Stimulated activated CD8-positive, alpha-beta memory T cell treated with anti-CD3 and anti-CD28 coated beads, Interleukin-4, amount 100 ng/mL, for 4 hours (primary cell): ENCODE measurements at places on chromosomes 2 and 18.

DNA sequence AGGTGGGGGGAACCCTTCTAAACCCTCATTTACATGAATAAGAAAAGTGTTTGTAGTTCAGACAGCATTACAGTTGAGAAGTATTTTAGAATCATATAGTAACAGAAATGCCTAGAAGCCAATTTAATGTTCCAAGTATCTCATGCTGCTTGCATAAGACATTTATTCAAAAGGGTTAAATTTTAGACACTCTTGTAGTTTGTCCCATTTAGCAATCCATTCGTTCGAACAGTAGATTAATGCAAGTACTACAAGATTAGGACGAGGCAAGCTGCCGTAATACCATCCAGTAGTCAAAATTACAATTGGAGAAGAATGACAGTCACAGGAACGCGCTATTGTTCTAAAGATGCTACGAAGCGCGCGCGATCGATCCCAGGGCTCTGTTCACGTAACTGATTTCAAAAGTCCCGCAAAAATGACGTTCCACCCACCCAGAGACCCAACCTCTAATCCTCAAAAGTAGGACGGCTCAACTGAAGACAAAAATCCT lies 1.2 kb downstream of the TMEM237 start:
- DNase-seq: no peak

DNA sequence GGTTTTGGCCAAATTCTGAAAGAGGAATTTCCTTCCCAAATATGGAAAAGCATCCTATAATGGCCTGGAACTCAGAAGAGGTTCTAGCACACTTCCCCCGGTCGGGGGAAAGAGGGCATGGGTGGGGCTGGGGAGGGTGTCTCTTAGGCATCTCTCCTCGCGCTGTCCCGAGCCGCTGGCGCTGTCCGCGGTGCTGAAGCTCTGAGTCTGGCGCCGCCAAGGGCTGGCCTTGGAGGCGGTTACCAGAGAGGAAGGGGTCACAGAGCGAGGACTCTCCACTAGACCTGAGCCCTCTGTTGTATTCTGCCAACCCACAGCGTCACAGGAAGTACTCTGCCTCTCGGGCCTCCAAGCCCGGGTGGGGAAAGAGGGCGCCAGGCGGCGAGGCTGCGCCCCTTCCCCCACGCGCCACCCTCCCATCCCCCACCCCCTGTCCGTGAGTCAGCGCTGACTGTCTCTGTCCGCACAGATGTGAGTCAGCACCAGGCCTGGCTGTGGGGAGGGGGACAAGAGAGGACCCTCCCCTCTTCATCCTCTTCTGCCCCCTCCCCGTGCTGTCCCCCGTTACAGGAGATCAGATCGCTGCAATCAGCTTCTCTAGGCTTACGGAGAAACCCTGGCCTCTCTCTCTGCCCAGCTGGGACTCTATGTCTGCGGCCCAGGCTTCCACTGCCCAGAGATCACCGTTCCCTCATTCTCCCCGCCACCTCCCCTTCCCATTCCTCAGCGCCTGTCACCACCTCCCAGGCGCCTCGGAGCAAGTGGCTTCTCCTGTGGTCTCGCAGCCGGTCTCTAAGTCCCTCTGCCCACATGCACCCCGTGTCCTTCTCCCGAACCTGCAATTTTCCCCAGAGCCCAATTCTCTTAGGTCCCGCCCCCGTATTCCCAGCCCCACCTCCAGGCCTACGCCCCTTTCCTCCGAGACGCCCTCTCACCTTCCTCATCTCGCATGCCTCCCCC lies 779 bp downstream of the PTPRN start:
- peak; percentile 43 for DNase-seq

- DNase-seq: no peak
Measured at GRCh38 chr2:24016853-24017703, 7.2 kb downstream of the MFSD2B start.

GRCh38 chr18:9714266-9715087 lies 6.4 kb downstream of the RAB31 start:
- DNase-seq: no peak

DNA sequence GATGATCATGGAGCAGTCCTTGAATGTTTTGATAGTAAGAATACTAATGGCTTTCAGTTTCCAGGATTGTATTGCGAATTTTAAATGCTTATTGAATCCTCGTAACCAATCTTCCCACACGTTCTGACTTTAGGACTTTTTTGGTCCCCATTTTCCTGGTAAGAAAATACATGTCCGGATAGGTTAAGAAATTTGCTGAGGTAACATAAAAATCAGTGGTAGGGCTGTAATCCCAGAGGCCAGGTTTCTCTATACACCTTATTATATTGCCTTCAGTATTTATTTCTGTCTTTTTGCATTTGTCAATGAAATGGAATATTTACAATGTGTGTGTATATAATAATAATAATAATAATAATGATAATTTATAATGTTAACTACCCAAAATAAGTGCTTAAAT lies 603.2 kb downstream of the TMEM182 start:
- no peak for DNase-seq

DNA sequence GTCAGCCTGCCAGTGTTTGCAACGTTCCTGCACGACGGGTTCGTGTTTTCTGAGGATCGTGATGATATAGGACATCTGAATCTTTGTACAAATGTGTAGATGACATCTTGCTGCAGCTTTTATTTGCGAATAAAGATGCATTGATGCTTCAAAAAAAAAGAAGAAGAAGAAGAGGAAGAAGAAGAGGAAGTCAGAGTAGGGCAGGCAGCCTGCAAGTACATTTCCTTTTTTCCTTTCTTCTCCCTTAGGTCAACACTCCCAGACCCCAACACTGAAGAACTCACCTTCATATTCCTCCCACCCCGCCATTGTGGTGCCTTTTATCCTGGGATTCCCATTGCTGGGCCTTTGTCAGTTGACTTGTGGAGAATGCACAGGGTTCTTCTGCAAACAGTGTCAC lies 91.5 kb downstream of the FHOD3 start:
- no peak for DNase-seq

GRCh38 chr2:132420816-132421805 lies 4.5 kb downstream of the GPR39 start:
- DNase-seq: no peak

- peak; percentile 31 for DNase-seq
Measured at GRCh38 chr2:161238560-161239325, 69.5 kb upstream of the PSMD14 start.

- no peak for DNase-seq
Measured at GRCh38 chr2:181483876-181484275, 26.7 kb downstream of the ITGA4 start.

- DNase-seq: no peak
Measured at GRCh38 chr2:10087360-10087759, 7.1 kb upstream of the CYS1 start.

DNA sequence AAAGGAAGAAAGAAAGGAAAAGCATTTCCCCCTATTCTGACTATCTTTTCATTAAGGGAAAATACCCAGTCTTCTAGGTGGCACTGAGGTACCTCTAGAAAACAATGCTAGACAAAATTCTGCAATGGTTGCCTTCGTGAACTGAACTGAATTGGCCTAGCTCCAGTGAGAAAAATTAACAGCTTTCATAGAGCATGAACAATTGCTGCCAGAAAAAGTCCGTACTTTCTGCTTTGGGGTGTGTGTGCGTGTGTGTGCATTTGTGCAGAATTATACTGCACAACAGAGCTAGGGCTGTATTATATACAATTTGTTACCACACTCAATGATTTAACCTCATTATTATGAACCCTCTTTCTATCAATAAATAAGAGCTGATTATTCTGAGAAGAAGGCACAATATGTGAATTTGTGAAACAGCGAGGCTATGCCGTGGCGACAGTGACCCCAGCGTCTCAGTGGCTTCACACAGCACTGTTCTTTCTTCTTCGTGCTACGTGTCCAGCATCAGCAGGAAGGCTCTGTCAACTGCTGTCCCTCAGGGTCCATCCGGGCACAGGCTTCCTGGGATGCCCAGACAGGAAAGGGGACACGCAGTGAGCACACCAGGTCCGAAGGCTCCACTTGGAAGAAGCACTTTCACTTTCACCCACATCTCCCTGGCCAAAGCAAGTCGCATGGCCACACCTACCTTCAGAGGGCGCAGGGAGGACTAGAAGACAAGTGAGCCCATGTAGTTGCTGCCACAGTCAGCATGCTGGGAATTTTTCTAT lies 47.5 kb downstream of the PTGR3 start:
- no peak for DNase-seq

DNA sequence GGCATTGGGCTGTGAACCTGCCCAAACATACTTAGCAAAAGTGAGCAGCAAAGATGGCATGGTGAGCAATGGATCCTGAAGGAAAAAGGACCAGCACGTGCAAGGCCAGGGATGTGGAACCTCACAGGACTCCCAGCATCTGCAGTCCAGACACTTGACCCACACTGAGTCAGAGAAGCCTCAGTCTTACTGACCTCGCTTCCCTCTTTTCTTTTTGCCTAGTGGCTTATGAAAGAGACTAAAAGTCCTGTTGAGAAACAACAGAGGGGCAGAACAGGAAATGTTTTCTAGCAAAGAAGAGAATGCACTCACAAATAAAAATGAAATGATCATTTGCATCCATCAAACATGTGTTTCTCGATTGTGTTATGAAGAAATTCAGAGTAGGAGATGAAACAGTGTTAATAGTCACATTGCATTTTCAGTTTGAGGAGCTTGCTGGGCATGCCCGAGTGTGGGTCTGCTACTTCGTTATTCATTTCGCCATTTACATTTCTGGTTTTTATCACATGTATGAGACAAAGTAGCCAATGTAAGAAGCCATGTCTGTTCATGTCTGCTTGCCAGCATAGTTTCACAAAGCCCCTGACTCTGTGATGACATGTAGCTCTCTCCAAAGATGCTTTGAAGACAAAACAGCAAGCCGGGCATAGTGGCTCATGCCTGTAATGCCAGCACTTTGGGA lies 118.4 kb downstream of the INO80D start:
- DNase-seq: no peak

GRCh38 chr2:6148882-6149281 lies 456.7 kb downstream of the SOX11 start:
- DNase-seq: no peak

DNA sequence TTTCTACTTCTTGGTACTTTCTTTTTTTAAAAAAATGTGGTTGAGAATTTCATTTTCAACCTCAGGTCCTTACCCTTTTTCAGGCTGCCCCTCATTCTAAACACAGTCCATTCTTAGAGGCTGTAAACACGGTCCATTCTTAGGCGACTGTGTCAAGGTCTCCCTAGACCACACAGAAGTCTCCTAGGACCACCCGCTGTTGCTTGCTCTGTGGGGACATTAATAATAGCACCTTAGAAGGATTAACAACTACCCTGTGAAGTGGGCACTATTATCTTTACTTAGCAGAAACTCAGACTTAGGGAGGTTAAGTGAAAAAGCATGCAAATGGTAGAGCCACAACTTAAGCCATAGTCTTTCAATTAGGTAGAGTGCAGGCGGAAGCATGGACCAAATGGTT lies 91.7 kb downstream of the RBMS1 start:
- DNase-seq: no peak

GRCh38 chr18:76518123-76518859 lies 23.2 kb upstream of the ZNF516 start:
- no peak for DNase-seq

DNA sequence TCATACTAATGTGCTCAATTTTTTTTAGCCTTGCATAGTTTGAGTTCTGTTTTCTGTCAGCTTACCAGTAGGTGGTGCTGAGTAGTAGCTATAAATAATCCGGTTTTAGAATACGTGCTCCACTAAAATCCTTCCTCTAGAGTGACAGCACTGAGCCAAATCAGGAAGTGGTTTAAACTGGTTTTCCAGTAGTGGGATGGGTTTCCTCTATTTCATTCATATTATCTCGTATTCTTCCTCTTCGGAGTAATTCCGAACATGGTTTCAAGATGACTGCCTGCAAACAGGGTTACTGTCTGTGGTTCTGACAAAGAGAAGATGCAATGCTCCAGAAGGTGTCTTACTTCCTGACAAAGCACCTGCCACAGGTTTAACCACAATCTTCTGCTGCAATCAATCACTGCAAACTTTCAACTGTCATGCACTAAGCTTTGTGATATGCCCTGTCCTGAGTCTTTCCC lies 496.9 kb upstream of the VRK2 start:
- DNase-seq: no peak

DNA sequence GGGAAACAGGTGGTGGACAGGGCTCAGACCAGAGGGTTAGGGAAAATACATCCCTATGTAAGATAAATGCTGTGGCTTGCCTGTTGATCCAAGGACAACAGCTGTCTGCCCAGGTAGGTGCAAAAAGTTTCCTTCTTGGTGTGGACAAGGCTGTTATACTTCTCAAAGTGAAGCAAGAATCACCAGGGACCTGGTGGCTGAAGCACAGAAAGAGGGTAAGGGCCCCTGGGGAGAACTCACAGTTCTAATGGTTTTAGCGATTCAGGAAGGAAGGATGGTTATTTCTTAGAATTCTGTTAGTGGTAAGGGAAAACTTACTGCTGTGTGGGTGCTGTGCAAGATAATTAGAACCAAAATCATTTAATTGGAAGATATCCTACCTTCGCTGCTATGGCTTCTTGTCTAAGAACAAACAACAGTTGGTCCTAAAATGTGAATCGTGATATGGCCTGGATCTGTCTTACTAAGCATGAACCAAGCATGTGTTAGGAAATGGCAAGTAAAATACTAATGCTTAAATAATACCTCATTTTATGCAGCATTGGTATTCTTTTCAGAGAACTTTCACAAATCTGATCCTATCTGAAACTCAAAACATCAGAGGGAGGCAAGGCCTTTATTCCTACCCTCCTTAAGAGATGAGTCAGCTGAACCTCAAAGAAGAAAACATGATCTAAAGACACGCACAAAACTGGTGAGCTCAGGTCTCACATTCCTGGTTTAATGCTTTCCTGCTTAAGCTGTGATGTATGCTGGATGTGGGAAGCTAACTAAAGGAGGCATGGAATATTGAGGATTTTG lies 159.2 kb upstream of the THUMPD2 start:
- no peak for DNase-seq

DNA sequence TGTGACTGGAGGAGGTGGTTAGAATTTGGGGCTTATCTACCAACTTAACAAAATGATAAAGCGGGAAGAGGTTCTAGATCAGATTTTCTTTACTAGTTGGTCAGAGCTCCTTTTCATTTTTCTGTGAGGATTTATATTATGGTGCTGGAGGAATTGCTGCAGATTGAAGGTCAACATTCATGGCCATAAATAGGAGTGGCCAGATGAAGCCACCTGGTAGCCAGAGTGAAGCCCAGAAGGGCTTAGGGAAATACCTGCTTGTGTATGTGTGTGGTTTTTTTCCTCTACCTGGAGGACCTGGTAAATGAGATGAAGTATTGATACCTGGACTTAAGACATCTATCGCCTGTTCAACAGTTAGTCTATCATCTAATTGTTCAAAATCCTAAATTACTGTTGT lies 122.9 kb upstream of the MSTN start:
- DNase-seq: no peak
